CD4-positive, alpha-beta memory T cell (primary cell): ENCODE measurements at places on chromosomes 3 and 15.

DNA sequence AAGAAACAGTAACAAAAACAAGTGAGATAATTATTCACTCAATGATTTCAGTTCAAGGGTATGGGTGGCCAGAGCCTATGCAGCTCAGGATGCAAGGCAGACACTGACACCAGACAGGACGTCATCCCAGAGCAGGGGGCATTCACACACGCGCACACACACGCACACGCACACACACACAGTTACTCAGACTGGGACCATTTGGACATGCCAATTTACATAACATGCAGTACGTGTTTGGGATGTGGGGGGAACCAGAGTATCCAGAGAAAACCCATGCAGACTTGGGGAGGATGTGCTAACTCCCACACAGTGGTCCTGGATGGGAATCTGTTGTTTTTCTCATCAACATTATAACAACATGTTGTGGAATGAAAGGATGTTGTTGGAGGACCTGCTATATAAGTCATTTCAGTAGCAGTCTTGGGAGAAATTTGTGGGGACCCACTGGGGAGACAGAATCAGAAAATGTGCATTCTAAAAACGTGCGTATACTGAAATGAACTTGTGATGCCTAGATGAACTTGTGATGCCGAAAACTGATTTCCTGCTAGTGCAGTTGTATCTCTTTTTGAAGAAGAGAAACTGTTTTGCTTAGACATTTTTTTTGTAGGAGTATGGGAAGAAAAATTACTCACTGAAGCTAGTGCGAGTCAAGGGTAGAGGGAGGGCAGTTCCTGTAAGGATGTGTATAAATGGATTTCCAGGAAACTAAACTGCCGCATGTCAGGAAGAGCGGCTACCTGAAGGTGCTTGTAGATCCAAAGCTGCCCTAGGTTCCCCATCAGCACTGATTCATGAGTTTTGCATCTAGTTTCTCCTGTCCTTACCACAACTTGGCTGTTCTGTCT is 25.2 kb downstream of the CD200 start:
- DNase-seq = peak; percentile 36

GRCh38 chr3:188546835-188547670 is 393.1 kb downstream of the LPP start:
- no peak for DNase-seq

DNA sequence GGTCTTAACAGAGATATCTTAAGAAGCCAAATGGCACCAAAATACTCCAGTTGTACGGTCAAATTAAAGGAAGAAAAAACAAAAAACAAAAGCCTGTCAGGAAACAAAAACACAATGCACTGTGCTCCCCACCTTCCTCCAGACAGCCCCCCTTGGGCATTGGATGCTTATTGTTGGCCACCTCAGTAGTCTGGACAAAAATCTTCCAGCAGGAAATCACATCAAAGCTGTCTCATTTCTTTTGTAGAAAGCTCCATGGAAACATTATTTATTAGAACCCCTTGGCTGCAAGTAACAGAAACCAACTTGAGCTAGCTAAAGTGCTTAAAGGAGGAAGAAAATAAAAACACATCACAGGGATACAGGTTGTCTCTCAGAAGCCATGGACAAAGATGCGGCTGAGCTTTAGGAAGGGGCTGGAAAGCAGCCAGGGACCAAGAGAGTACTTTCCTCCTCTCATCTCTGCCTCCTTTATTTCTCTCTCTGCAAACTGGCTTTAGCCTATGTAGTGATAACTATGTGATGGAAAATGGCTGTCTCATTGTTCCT is 651.5 kb upstream of the ADAMTS9 start:
- no peak for DNase-seq

DNA sequence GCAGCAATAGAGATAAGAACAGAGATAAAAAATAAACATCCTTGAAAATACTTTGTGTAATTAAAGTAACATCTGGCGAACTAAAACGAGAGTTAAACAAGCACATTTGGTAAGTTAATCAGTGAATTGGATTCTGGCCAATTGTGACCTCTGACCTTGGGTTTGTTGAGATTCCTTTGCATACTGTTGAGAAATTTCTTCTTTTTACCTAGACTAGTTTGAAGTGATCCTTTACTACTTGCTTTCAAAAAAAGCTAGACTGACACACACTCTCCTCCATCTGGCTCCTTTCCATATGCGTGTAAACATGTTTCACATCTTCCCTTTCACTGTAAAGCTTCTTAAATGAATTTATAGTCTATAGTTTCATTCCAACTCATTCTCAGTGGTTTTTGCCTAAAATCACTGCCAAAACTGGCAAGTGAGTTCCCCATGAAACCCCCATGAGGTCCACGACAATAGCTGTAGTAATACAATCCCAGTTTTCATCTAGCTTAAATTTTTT is 17.3 kb upstream of the GBE1 start:
- no peak for DNase-seq
